ENCODE measurements at places on chromosomes 7 and 10. TPM values are rescaled to one million over a fixed set of nuclear protein-coding genes. Genes with fewer than 3 reads are reported as not detected.

FAM13C gene
- 17.3 TPM for total RNA-seq

CPA2 gene
- not detected for total RNA-seq

C10orf67 gene
- 0.38 TPM for total RNA-seq

C7orf57 gene
- 18.6 TPM for total RNA-seq

MYL10 gene
- total RNA-seq: not detected

DNA sequence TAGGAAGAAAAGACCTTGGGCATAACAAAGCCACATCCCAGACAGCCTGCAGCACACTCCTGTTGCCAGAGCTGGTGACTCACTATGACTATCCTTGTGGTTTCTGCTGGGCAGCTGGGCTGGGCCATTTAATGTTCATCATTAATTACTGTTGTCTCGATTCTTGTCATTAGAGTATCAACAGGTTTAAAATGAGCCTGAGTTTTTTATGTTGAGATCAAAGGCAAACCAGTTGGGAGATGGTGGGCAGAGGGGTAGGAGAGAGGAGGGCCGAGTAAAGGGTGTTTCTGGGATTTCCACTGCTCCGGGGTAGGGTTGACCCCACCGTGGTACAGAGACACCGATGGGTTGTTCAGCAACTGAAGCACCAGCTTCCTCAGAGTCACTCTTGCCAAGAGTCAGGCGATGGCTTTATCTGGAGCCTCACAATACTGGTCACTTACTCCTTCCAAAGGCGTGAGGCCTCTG lies 128.7 kb upstream of the LYZL1 start:
- no peaks in the 10 kb centered on the region for H3K36me3 ChIP-seq
- DNase-seq: no peak
- no peaks in the 10 kb centered on the region for H3K4me1 ChIP-seq
- no peak overlapping the region for H3K27ac ChIP-seq

DNA sequence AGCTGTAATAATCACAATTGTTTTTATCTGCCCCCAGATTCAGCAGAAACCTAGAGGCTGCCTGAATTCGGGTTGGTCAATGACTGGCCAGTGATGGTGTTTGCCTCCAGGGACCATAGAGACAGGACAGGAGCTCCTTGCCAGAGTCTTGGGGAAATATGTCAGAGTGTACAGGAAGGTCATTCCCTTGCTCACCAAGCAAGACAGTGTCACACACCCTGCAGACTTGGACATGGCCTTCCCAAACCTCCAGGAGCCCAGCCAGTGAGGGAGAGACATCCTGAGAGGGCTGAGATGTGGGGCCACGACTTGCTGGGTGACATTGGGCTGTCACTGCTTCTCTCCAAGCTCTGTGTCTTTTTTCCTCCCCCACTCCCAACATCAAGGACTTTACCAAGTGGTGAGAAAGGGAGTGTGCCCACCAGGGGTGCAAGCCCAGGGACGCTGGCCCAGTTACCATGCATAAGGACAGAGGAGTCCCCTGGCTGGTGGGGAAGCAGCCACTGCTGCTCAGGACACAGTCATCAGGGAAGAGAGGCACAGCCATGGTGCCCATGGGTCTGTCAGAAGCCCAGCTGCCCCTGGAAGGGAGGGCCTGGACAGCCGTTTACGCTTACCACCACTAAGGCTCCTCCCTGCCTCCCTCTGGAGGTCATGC lies 25.3 kb upstream of the C10orf53 start:
- no peaks in the 10 kb centered on the region for H3K27me3 ChIP-seq
- no peak for DNase-seq
- no peak overlapping the region for H3K27ac ChIP-seq
- H3K4me1 ChIP-seq: no peaks in the 10 kb centered on the region
- H3K36me3 ChIP-seq: no peaks in the 10 kb centered on the region

- H3K36me3 ChIP-seq: no peaks in the 10 kb centered on the region
- H3K4me3 ChIP-seq: no peak overlapping the region
- no peaks in the 10 kb centered on the region for H3K4me1 ChIP-seq
- H3K27ac ChIP-seq: no peak overlapping the region
- H3K27me3 ChIP-seq: no peaks in the 10 kb centered on the region
- no peak for DNase-seq
These were observed 30.2 kb upstream of the LEP start for GRCh38 chr7:128210590-128211570.

DNA sequence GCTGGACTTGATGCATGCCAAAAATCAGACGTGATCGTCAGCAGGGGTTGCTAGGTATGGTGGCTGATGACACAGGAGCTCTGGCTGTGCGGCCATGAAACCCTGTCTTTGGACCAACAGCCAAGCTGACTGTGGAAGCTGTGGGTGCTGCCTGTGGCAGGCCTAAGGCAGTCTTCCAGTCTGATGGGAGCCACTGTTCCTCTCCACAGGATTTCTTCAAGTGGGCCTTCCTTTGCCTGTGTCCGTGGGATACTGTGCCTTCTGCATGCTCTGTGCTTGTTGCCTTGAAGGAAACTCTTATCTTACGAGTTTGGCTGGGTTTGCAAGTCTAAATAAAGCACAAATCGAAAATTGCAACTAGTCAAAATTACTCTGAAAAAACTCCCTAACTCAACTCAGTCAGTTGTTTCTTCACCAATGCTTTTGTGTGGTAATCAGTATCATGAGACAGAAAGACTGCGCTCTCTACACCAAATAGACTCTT lies 101.9 kb upstream of the PDLIM1 start:
- H3K27ac ChIP-seq: no peak overlapping the region
- H3K4me1 ChIP-seq: peaks cover 8% of the 10 kb centered on the region
- DNase-seq: no peak
- H3K4me3 ChIP-seq: no peak overlapping the region

DNA sequence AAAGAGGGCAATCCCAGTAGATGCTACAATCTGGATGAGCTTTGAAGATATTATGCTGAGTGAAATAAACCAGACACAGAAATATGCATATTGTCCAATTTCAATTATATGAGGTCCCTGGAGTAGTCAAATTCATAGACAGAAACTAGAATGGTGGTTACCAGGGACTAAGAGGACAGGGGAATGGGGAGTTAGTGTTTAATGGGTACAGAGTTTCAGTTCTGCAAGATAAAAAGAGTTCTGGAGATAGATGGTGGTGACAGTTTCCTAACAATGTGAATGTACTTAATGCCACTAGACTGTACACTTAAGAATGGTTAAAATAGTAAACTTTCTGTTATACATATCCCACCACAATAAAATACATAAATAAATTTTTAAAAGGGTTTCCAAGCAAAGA lies 236.6 kb downstream of the ELMO1 start:
- H3K36me3 ChIP-seq: no peaks in the 10 kb centered on the region
- H3K4me1 ChIP-seq: peaks cover 4% of the 10 kb centered on the region

GRCh38 chr7:28704706-28705105 lies 253.4 kb downstream of the TRIL start:
- no peaks in the 10 kb centered on the region for H3K27me3 ChIP-seq
- H3K4me3 ChIP-seq: no peak overlapping the region
- H3K4me1 ChIP-seq: no peaks in the 10 kb centered on the region
- H3K27ac ChIP-seq: no peak overlapping the region
- no peaks in the 10 kb centered on the region for H3K36me3 ChIP-seq

GRCh38 chr7:52355053-52355452 lies 680.4 kb upstream of the POM121L12 start:
- H3K4me1 ChIP-seq: no peaks in the 10 kb centered on the region
- H3K4me3 ChIP-seq: no peak overlapping the region

GRCh38 chr10:88181902-88182600 lies 318.6 kb downstream of the PTEN start:
- no peak overlapping the region for H3K4me3 ChIP-seq
- no peak overlapping the region for H3K27ac ChIP-seq
- DNase-seq: no peak
- H3K4me1 ChIP-seq: peaks cover 2% of the 10 kb centered on the region
- H3K27me3 ChIP-seq: no peaks in the 10 kb centered on the region

DNA sequence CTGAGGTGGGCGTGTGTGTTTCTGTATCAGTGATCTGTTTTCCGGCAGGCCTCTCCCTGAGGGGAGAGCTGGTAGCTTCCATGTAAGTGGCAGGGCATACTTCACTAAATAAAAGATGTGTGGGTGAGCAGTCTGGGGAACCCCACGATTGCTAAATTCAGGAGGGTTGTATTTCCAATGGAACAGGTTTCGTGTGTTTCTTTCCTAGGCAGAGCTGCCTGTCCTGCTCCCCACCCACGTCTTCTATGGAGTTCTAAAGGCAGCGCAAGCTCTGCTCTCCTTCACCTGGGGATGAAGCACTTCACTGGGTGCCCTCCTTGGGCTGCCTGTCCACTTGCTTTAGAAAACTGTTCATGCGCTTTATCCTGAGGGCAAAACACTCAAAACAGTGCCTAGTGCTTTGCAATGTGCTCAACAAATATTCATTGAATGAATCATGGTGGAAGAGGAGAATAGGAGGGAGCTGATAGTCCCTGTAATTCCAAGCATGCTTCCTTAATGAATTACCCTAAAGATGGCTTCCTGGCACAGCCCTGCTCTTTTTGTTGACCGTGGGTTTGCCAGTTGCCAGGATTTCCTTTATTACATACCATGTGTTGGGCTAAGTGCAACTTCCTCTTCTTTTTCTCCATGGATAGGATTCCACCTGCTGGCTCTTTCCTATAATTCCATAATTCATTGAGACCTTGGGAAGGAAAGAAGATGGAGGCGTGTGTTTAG lies 50.6 kb upstream of the SRPK2 start:
- H3K27ac ChIP-seq: no peak overlapping the region
- H3K4me1 ChIP-seq: no peaks in the 10 kb centered on the region
- DNase-seq: no peak
- no peaks in the 10 kb centered on the region for H3K36me3 ChIP-seq
- H3K4me3 ChIP-seq: no peak overlapping the region
- no peaks in the 10 kb centered on the region for H3K27me3 ChIP-seq

- H3K36me3 ChIP-seq: no peaks in the 10 kb centered on the region
- H3K4me3 ChIP-seq: no peak overlapping the region
- H3K27ac ChIP-seq: no peak overlapping the region
- DNase-seq: no peak
- H3K27me3 ChIP-seq: no peaks in the 10 kb centered on the region
These were observed 110.4 kb upstream of the ZNF438 start for GRCh38 chr10:31142026-31142425.

- no peaks in the 10 kb centered on the region for H3K27me3 ChIP-seq
- no peak overlapping the region for H3K27ac ChIP-seq
- no peaks in the 10 kb centered on the region for H3K36me3 ChIP-seq
- no peaks in the 10 kb centered on the region for H3K4me1 ChIP-seq
- DNase-seq: no peak
These were observed 193.9 kb upstream of the SEMA3C start for GRCh38 chr7:81112731-81113130.

- H3K4me1 ChIP-seq: peaks cover 5% of the 10 kb centered on the region
- H3K27me3 ChIP-seq: no peaks in the 10 kb centered on the region
- H3K27ac ChIP-seq: no peak overlapping the region
- H3K36me3 ChIP-seq: no peaks in the 10 kb centered on the region
These were observed 351.9 kb downstream of the CXCL12 start for GRCh38 chr10:44033008-44033407.
